ENCODE measurements at places on chromosomes 5 and 9. TPM values are rescaled to one million over a fixed set of nuclear protein-coding genes. Genes with fewer than 3 reads are reported as not detected.

Gene NEUROG1
- total RNA-seq: not detected

DNA sequence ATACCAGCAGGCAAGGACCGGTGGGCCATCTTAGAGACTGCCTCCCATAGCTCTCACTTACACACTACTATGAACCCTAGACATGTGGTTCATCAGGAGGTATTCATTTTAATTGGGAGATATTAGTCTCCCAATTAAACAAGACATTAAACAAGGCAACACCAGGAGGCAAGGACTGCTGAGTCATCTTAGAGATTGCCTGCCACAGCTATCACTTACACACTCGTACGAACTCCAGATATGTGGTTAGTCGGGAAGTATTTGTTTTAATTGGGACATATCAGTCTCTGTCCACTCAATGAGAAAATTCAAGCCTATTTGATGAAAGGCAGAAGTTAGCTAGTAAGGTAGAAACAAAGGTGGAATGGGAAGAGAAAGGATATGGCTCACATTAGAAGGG lies 343.9 kb downstream of the NFIB start:
- H3K4me3 ChIP-seq: no peak overlapping the region
- H3K27me3 ChIP-seq: no peaks in the 10 kb centered on the region
- no peaks in the 10 kb centered on the region for H3K4me1 ChIP-seq
- DNase-seq: no peak
- H3K36me3 ChIP-seq: no peaks in the 10 kb centered on the region

GRCh38 chr5:64971513-64971912 lies 202.8 kb downstream of the CWC27 start:
- no peaks in the 10 kb centered on the region for H3K36me3 ChIP-seq
- H3K4me3 ChIP-seq: no peak overlapping the region
- no peak overlapping the region for H3K27ac ChIP-seq
- no peaks in the 10 kb centered on the region for H3K4me1 ChIP-seq
- H3K27me3 ChIP-seq: no peaks in the 10 kb centered on the region
- DNase-seq: no peak

GRCh38 chr5:144864118-144864517 lies 693.4 kb downstream of the KCTD16 start:
- H3K27ac ChIP-seq: no peak overlapping the region
- DNase-seq: no peak
- no peaks in the 10 kb centered on the region for H3K27me3 ChIP-seq
- H3K36me3 ChIP-seq: no peaks in the 10 kb centered on the region

- H3K27me3 ChIP-seq: no peaks in the 10 kb centered on the region
- peak overlapping the region; percentile 30 for H3K27ac ChIP-seq
- no peak overlapping the region for H3K4me3 ChIP-seq
- DNase-seq: no peak
- no peaks in the 10 kb centered on the region for H3K36me3 ChIP-seq
Observed at GRCh38 chr9:79809931-79810330, 238.2 kb downstream of the TLE4 start.

Gene MORN5
- total RNA-seq: not detected

Gene SPRY4
- 44.5 TPM for total RNA-seq

DNA sequence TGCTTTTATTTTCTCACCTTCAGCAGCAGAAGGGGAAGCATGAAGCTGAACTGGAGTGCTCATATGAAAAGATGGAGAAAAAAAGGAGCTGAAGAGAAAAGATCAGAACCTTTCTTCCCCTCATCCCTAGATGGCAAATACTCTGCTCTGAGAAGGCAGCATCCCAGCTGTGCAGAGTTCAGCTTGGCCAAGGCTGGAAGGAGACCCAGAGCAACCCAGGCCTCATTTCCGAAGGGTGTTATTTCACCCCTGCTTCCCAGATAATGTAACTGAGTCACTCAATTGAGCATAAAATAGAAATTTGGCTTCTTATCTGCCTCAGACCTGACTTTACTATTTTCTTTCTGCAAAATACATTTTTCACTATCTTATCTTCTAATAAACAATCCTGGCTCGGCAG lies 489.9 kb upstream of the BRINP1 start:
- no peak overlapping the region for H3K27ac ChIP-seq
- no peak for DNase-seq

DNA sequence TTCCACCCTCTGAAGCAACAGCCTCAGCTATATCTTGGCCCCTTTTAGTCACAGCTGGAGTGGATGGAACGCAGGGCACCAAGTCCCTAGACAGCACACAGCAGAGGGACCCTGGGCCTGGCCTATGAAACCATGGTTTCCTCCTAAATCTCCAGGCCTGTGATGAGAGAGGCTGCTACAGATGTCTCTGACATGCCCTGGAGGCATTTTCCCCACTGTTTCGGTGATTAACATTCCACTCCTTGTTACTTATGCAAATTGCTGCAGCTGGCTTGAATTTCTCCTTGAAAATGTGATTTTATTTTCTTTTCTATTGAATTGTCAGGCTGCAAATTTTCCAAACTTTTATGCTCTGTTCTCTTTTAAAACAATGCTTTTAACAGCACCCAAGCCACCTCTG lies 384.8 kb downstream of the PRR16 start:
- no peak overlapping the region for H3K4me3 ChIP-seq
- no peaks in the 10 kb centered on the region for H3K4me1 ChIP-seq
- no peak for DNase-seq

GRCh38 chr9:122370303-122370702 lies 521 bp upstream of the PTGS1 start:
- H3K27ac ChIP-seq: no peak overlapping the region
- no peak for DNase-seq
- H3K27me3 ChIP-seq: no peaks in the 10 kb centered on the region
- no peaks in the 10 kb centered on the region for H3K36me3 ChIP-seq
- H3K4me3 ChIP-seq: no peak overlapping the region

GRCh38 chr9:23765561-23765960 lies 60.5 kb downstream of the ELAVL2 start:
- H3K36me3 ChIP-seq: no peaks in the 10 kb centered on the region
- DNase-seq: no peak

- H3K36me3 ChIP-seq: peaks cover 81% of the 10 kb centered on the region
- peaks cover 14% of the 10 kb centered on the region for H3K4me1 ChIP-seq
- no peak overlapping the region for H3K27ac ChIP-seq
- no peak overlapping the region for H3K4me3 ChIP-seq
Observed at GRCh38 chr5:115621365-115621900, 4.4 kb downstream of the TMED7 start.

DNA sequence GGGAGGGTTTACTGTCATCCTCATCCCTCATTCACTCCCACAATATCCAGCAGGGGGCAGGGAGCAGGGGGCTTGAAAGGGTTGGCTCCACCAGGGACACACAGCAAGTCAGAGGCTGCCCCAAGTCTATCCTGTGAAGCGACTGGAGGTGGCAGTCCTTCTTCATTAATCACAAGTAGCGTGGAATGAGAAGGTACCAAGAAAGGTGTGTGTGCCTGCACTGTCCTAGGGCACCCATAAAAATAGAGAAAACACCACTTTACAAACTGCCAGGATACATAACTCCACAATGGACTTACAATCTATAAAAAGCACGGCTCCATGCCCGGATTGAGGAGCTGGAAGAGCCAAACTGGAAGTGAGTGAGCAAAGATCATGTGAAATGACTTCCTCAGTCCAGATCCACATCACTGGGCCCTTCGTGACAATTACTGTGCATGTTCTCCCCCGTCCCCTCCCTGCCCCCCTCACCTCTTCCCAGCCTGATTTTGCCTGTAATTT lies 183.9 kb downstream of the SLIT3 start:
- no peaks in the 10 kb centered on the region for H3K36me3 ChIP-seq
- H3K27me3 ChIP-seq: no peaks in the 10 kb centered on the region
- no peaks in the 10 kb centered on the region for H3K4me1 ChIP-seq
- H3K4me3 ChIP-seq: no peak overlapping the region
- no peak for DNase-seq

GRCh38 chr5:8196061-8196460 lies 327.1 kb downstream of the MTRR start:
- H3K27ac ChIP-seq: no peak overlapping the region
- no peaks in the 10 kb centered on the region for H3K4me1 ChIP-seq
- H3K4me3 ChIP-seq: no peak overlapping the region
- H3K27me3 ChIP-seq: no peaks in the 10 kb centered on the region
- no peaks in the 10 kb centered on the region for H3K36me3 ChIP-seq

Gene PCDHGA6
- total RNA-seq: 1.4 TPM

DNA sequence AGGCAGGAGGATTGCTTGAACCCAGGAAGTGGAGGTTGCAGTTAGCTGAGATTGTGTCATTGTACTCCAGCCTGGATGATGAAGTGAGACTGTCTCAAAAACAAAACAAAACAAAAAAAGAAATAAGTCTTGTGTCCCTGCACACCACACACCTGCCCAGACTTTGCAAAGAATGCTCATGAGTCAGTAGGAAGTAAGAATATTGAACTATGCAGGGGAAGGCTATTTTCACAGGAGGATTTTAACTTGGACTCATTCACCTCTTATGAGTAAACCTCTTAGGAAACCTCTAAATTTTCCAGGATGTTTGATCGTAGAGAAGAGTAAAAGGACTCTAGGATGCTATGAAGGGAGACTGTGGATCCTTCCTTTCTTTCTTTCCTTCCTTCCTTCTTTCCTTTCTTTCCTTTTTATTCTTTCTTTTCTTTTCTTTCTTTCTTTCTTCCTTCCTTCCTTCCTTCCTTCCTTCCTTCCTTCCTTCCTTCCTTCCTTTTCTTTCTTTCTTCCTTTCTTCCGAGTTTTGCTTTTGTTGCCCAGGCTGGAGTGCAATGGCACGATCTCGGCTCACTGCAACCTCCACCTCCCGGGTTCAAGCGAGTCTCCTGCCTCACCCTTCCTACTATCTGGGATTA lies 96.7 kb upstream of the CLINT1 start:
- DNase-seq: no peak
- H3K27ac ChIP-seq: no peak overlapping the region
- H3K4me1 ChIP-seq: no peaks in the 10 kb centered on the region
- H3K4me3 ChIP-seq: no peak overlapping the region
- H3K27me3 ChIP-seq: no peaks in the 10 kb centered on the region

GRCh38 chr5:128002425-128002824 lies 81.1 kb upstream of the SLC12A2 start:
- DNase-seq: no peak
- H3K36me3 ChIP-seq: no peaks in the 10 kb centered on the region
- no peak overlapping the region for H3K4me3 ChIP-seq
- H3K27ac ChIP-seq: no peak overlapping the region
- H3K27me3 ChIP-seq: no peaks in the 10 kb centered on the region
- H3K4me1 ChIP-seq: 0 out of 2 replicates have a peak, but pooled peaks cover 2% of the 10 kb centered on the region

Gene ROR2
- total RNA-seq: 0.66 TPM

DNA sequence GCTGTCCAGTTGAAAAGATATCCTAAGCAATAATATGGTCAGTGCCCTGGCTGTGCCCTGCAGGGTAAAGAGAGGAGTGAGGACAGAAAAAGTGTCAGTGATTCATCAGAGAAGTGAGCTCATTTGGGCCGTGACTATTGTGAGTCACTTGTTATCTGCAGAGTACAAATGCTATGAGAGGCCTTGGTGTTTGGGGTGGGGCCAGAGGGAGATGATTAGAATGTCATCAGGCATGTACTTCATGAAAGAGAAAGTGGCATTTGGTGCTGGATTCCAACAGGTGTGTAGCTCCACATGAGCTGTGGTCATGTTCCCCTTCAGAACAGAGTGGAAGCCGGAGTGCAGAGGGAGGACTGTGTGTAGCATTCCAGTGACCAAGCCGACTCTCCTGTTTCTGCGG lies 174.1 kb downstream of the KDM4C start:
- H3K36me3 ChIP-seq: no peaks in the 10 kb centered on the region
- DNase-seq: no peak
- no peak overlapping the region for H3K27ac ChIP-seq
- H3K4me3 ChIP-seq: no peak overlapping the region

DNA sequence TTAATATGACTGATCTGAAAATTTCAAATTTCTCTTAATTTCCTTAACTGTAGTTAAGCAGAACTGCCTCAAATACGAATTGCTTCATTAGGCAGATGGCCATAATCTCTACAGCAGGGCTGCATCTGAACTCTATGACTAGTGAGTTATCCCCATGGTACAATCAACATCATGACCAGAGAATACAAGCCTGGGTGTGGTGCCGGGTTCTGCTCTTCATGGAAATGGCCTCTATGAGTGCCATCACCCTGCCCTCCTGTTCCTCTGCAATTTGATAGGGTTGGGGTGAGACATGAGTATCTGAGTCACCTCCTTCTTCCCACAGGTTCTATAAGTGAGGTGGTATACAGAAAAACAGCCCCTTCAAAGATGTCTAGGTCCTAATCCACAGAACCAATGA lies 235.9 kb downstream of the AP3B1 start:
- no peak overlapping the region for H3K4me3 ChIP-seq
- H3K27me3 ChIP-seq: no peaks in the 10 kb centered on the region
- H3K27ac ChIP-seq: no peak overlapping the region
- no peak for DNase-seq

- no peak for DNase-seq
- no peaks in the 10 kb centered on the region for H3K27me3 ChIP-seq
- peaks cover 2% of the 10 kb centered on the region for H3K4me1 ChIP-seq
Observed at GRCh38 chr5:43691275-43691674, 88.3 kb downstream of the NNT start.

Gene GZMA
- not detected for total RNA-seq

DNA sequence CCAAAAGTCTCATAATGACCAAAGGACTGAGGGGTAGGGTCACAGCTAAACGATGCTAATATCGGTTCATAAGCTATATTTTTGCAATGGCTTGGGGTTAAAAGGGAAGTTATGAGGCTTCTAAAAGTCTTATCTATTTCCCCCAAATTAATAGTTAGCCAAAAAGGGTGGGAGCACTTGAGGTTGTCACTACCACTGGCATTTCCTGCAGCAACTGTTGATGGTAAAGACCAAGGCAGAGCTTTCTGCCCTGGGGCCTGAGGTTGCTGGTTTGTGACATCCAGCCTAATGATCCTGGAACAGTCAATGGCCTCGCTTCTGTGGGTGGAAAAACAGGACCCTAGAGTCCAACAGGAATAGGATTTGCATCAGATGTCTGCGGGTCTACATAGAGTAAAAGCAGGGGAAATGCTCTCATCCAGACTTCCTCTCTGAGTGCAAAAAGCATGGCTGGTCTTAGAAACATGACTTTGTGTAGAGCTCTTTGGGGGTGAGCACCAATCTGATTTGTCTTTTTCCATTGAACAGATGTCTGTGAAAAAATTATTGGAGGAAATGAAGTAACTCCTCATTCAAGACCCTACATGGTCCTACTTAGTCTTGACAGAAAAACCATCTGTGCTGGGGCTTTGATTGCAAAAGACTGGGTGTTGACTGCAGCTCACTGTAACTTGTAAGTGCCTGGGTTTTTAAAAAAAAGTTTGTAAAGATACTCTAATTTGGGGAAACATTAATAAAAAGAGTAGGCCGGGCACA lies 2.7 kb downstream of the GZMA start:
- no peaks in the 10 kb centered on the region for H3K27me3 ChIP-seq
- no peak overlapping the region for H3K4me3 ChIP-seq
- no peaks in the 10 kb centered on the region for H3K36me3 ChIP-seq
- H3K4me1 ChIP-seq: no peaks in the 10 kb centered on the region
- no peak for DNase-seq
- H3K27ac ChIP-seq: no peak overlapping the region

GRCh38 chr5:103260951-103261350 lies 2.4 kb downstream of the MACIR start:
- peaks cover 5% of the 10 kb centered on the region for H3K36me3 ChIP-seq
- peaks cover 8% of the 10 kb centered on the region for H3K27me3 ChIP-seq
- peaks cover 7% of the 10 kb centered on the region for H3K4me1 ChIP-seq

Gene FAM151B
- 2.1 TPM for total RNA-seq
